Activated CD8-positive, alpha-beta memory T cell treated with anti-CD3 and anti-CD28 coated beads for 1 hour (primary cell): ENCODE measurements at places on chromosomes 16 and 17.

- no peak for DNase-seq
Measured at GRCh38 chr16:22813223-22813947, 577 bp upstream of the HS3ST2 start.

GRCh38 chr16:14415291-14415690 lies 214.8 kb downstream of the PARN start:
- no peak for DNase-seq

DNA sequence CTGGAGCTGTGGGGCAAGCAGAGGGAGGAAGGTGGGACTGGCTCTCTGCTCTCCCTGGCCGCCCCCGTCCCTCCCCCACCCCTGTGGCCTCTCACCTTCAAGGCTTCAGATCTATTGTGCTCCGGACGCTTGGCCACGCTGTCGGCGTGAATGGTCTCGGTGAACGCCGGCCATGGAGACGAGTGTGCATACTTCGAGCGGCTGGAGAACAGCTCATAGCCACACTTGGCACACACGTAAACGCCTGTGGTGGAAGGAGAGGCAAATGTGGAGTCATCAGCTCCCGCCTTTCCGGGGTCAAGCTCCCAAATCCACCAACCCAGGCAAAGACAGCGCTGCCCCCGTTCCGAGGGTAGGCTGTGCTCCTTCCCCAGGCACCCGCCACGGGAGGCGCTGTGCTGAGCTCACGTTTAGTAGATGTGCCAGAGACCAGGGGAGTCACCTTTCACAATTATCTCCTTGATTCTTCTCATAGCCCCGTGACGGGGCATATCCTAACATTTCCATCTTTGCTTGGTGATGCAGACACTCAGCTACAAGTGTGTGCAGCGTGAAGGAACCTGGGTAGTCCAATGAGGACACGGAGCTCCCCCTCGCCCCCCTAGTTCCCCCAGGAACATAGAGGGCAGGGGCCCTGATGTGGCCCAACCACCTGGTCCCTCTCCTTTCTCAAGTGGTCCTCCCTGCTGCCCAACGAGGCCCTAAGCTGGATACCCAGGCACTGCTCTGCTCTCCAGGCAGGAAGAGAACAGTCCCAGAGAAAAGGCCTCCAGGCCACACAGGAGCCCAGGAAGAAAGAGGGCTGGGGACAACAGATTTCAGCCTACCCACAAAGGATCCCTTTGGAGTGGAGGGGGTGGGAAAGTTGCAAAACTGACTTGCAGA lies 1.6 kb downstream of the MSRB1 start:
- no peak for DNase-seq

DNA sequence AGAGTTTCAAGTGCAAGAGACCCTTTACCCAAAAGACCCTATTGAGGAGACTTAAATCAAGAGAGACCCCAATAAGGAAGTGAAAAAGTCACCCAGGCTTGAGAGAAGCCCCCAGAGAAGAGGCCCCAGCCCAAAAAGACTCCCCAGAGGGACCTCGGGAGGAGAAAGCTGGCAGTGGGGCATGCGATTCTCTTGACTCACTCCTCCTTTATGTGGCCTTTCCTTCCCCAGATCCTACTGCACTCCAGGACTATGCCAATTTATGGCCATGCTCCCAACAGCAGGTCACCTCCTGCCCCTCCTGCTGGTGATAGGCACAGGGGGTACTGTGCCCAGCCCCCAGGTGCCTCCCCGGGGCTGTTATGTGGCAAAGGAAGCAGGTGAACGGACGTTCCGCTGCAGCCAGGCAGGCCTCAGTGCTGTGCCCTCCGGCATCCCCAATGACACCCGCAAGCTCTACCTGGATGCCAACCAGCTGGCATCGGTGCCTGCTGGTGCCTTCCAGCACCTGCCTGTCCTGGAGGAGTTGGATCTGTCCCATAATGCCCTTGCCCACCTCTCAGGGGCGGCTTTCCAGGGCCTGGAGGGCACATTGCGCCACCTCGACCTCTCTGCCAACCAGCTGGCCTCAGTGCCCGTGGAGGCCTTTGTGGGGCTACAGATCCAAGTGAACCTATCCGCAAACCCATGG lies 16.3 kb downstream of the LRRC3C start:
- no peak for DNase-seq

DNA sequence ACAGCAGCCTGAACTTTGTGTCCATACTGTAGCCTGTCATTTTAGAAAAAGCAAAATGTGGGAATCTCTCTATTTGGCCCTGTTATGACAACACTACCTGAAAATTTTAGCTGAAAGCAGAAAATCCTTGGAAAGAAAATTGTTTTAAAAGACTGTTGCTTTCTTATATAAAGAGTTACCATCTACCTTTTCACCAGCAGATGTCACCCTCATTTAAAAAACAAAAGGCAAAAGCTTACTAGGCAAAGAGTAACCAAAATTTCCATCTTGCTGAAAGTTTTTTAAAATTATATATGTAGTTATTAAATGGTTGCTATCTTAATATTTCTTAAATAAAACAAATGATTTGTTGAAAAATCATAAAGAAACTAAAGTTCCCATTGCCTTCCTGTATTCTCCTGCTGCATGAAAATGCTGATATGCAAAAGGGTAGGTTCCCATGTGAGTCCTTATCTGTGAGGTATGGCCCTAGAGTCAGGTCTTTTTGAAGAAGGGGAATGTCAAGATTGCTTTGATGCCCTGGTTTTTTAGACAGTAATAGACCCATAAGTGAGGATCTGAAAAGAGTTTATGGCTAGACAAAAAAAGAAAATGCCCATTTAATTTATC lies 61.0 kb downstream of the TNRC6C start:
- no peak for DNase-seq

DNA sequence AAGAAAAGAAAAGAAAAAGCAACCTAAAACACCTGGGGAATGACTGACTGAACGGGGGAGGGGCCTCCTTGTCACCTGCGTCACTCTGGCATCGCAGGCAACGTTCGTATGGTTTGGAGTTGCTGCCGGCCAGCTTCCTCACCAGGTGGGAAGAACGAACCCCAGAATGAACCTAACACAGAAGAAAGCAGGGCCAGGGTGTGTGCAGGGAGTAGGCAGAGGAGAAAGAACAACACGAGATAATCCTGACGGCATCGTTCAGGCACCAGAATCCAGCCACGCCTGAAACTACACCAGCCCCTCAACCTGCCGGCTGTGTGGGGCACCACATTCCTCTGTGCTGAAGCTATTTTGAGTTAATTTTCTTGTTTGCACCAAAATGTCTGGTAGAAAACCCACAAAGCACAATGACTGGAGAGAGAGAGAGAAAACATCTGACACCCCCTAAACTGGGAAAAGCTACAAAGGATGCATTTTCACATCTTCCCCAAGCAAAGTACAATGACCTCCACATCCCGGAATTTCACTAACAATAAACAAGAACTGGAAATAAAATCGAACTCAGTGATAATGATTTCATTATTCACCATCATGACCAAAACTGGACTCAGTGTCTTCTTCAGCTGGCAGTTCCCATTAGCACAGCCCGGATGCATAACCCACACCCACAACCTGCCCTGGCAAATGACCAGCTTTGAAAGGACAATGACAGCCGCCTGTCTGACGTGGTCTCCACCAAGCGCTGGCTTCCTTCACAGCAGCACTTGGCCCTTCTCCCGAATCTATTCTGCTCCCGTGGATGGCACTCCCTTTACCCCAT lies 23.6 kb downstream of the RAB40B start:
- no peak for DNase-seq

- no peak for DNase-seq
Measured at GRCh38 chr16:49859125-49859811, 3.4 kb upstream of the ZNF423 start.
